ENCODE measurements at places on chromosomes 11 and 22. TPM values are rescaled to one million over a fixed set of nuclear protein-coding genes. Genes with fewer than 3 reads are reported as not detected.

MS4A2 gene
- total RNA-seq, result not detected

TRPM5 gene
- total RNA-seq, result not detected

- H3K36me3 ChIP-seq, result no peaks in the 10 kb centered on the region
- no peak for DNase-seq
- no peak overlapping the region for H3K27ac ChIP-seq
- no peak overlapping the region for H3K4me3 ChIP-seq
- peaks cover 38% of the 10 kb centered on the region for H3K27me3 ChIP-seq
- H3K4me1 ChIP-seq, result peaks cover 3% of the 10 kb centered on the region
Observed at GRCh38 chr22:45883811-45884170, 93.2 kb downstream of the WNT7B start.

CWC15 gene
- 70.6 TPM for total RNA-seq

DNA sequence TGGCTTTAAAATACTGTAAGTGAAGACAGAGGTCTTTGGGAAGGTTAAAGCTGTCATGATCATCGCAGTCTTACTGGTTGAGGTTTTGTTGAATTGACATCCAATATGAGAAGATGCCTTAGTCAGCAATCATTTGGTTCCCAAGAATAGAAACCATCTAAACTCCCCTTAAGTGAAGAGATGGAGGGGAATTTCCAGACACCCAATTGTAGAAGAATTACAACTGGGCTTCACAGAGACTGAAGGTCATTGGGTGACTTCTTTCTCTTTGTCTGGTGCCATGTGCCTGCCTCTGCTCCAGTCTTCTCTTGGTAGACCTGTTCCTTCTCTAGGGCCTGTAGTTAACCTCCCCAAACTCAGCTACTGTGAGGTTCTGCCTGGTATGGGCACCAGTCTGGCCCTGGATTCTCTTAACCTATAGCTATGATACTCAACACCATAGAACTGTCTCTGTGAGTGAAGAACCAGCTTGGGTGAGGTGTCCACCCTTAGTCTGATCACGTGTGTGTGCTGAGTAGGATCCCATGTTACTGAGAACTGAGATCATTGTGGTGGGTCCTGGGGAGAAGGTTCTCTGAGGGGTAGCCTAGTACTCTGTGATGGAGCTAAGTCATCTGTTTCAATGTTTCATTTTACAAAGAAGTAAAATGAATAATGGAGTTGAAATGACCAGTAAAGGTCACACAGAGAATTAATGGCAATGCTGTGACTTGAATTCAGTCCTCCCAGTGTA lies 182.5 kb downstream of the CSNK2A3 start:
- H3K27me3 ChIP-seq, result no peaks in the 10 kb centered on the region
- DNase-seq, result no peak
- H3K4me1 ChIP-seq, result peaks cover 5% of the 10 kb centered on the region
- no peak overlapping the region for H3K27ac ChIP-seq
- H3K36me3 ChIP-seq, result no peaks in the 10 kb centered on the region
- no peak overlapping the region for H3K4me3 ChIP-seq

- H3K4me1 ChIP-seq, result peaks cover 21% of the 10 kb centered on the region
- no peak overlapping the region for H3K4me3 ChIP-seq
- no peak overlapping the region for H3K27ac ChIP-seq
- H3K27me3 ChIP-seq, result peaks cover 3% of the 10 kb centered on the region
- H3K36me3 ChIP-seq, result no peaks in the 10 kb centered on the region
- no peak for DNase-seq
Observed at GRCh38 chr22:37318364-37319109, 36.2 kb downstream of the CYTH4 start.

GRCh38 chr11:33753304-33753967 lies 17.2 kb upstream of the CD59 start:
- no peaks in the 10 kb centered on the region for H3K27me3 ChIP-seq
- peaks cover 6% of the 10 kb centered on the region for H3K36me3 ChIP-seq
- no peak for DNase-seq
- H3K4me3 ChIP-seq, result no peak overlapping the region
- H3K4me1 ChIP-seq, result peaks cover 8% of the 10 kb centered on the region
